ENCODE measurements at places on chromosomes 11 and 22.

DNA sequence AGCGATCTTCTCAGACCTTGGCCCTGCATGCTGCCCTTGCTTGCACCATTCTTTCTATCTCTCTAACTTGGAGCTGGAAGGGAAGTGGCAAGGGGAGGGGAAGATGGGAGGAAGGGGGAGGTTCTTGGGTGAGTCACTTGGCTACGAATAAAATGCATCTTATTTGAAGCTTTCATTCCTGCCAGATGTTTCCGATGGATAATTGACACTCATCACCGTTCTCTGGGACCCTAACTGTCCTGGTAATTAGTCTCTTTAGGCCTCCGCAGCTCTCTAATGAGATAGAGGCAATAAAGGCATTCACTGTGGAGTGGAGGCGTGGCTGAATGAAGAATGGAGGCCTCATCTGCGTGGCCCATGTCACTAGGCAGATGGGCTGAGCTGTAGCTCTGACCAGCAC is 960.1 kb downstream of the NTM start:
- DNase-seq: no peak

- DNase-seq: no peak
Measured at GRCh38 chr11:61682906-61683675, 2.9 kb downstream of the DAGLA start.

GRCh38 chr11:19633276-19633675 is 79.4 kb upstream of the NAV2 start:
- no peak for DNase-seq

DNA sequence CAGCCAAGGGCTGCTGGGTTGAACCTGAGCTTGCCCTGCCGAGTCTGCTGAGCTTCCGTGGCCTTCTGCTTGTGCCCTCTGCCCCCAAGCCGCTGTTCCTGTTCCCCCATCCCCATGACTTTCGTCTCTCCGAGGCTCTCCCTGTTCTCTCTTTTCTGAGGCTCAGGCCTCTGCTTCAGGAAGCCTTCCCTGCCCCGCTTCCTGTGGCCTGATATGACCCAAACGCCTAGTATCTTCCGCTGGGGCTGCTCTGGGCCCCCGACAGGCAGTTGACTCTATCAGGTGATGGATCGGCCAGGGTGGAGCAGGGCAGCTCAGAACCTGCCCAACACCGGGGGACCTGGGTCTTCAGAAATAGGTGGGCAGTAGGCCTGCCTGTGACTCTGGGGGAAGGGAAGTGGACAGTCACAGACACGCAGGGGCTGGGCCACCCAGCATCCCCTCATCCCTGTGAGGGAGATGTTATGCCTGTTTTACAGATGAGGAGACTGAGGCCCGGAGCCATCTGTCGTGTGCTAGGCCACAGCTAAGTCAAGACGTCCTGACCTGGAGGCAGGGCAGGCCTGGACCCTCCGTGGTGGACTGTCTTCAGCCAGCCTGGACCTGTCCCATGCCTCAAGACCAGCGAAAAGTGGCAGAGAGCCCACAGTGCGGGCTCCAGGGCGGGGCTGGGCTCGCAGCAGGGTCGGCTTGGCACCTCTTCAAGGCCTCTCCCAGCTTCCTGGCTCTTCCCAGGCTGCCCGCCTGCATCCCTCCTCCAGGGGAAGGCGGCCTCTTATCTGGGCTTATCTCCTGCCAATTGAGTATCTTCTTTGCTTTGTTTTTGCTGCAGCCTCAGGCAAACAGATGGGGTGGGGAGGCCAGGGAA is 16.2 kb downstream of the BAD start:
- no peak for DNase-seq

DNA sequence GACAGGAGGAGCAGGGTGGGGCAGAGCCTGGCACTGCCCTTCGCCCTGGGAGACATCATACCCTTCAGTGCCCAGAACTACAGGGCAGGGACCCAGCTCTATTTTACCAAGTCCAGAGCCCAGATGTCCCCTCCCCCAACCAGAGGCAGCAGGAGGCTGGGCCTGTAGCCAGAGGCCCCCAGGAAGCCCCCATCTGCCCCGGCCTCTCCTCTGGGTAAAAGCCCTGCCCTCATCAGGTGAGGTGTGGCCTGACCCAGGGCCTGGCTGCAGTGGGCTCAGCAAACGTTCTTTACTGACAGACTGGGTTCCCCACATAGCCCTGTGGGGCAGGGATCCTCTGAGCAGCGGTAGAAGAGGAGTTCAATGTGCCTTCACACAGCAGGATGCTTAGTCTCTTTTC is 51.8 kb upstream of the SLC22A12 start:
- no peak for DNase-seq

DNA sequence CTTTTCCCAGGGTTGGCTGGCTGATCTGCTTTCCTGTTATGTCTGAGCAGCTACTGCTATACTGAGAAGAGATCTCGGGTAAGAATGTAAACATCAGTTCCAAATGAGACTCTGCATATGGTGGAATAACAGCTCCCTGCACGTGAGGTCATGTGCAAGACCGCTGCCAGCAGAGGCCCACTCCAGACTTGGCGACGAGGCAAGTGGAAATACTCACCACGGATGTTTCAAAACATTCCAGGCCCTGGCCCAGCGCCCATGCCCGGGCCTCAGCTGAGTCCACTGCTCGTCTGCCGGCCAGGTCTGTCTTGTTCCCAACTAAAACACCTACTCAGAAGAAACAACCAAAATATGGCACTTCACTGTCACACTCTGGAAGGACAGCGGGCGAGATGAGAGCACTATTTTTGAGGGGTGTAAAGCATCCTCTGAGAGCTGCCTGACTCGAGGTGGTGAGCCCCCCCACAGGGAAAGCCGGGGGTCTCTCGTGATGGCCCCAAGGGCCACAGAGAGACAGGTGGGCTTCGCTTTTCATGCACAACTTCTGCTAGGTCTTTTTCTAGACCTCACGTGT is 13.1 kb downstream of the IFT27 start:
- no peak for DNase-seq

DNA sequence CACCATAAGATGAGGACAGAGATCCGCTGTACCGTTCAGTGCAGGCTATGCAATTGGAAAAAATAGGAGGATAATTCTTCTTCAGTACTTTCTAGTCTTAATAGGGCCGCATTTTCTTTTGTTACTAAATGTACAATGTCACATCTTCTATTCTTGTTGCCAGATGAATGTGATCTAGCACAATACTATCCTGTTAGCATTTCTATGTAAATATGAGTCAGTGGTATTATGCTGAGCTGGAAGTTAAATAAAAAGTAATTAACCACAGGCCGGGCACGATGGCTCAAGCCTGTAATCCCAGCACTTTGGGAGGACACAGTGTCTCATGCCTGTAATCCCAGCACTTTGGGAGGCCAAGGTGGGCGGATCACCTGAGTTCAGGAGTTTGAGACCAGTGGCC is 24.4 kb upstream of the BIRC3 start:
- no peak for DNase-seq

DNA sequence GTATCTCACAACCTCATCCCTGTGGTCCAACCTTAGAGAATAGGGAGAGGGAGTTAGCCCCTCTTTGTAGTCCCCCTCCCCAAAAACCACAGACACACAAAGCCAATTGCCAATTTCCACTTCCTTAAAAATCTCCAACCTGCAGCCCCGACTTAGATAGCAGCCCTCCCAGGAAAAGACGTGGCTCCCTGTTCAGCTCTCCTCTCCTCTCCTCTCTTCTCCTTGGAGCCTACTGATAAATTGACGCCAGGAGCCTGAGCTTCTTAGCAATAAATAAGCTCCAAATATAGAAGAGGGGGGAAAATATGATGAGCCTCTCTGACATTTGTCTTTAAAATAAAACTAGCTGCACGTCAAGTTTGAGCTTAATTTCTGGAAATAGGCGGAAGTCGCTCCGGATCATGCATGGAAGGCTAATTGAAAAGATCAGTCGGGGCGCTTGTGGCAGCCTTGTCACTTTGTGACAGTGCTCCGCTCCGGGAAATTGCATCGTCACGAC is 7.3 kb downstream of the PAX6 start:
- no peak for DNase-seq

DNA sequence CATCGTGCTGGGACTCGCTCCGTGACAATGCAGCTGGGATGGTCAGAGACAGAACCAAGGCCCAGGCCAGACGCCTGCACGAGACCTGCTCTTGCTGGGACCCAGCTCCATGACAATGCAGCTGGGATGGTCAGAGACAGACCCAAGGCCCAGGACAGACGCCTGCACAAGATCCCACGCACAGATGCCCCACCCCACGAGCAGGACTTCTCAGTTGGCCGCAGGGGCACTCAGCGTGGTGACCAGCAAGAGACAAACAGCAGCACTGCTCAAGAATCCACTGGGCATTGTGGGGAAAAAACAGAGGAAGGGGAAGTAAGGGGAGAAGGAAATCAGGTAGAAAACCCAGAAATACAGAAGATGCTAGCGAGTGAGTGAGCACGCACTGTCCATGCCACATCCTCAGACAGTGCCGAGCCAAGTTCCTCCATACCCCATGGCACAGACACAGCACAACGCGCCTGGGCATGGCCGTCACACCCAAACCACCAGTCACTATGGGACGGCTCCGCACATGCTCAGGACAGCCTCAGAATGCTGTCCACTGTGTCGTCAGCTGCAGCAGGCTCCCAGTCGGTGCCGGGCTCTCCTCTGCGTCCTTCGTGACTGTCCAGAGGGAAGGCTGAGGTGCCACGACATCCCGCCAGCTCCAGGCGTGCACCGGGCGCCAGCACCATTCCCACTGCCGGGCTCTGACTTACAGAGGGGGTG is 44.5 kb downstream of the BRD1 start:
- no peak for DNase-seq

GRCh38 chr22:33324228-33324627 is 266.0 kb upstream of the SYN3 start:
- DNase-seq: no peak

DNA sequence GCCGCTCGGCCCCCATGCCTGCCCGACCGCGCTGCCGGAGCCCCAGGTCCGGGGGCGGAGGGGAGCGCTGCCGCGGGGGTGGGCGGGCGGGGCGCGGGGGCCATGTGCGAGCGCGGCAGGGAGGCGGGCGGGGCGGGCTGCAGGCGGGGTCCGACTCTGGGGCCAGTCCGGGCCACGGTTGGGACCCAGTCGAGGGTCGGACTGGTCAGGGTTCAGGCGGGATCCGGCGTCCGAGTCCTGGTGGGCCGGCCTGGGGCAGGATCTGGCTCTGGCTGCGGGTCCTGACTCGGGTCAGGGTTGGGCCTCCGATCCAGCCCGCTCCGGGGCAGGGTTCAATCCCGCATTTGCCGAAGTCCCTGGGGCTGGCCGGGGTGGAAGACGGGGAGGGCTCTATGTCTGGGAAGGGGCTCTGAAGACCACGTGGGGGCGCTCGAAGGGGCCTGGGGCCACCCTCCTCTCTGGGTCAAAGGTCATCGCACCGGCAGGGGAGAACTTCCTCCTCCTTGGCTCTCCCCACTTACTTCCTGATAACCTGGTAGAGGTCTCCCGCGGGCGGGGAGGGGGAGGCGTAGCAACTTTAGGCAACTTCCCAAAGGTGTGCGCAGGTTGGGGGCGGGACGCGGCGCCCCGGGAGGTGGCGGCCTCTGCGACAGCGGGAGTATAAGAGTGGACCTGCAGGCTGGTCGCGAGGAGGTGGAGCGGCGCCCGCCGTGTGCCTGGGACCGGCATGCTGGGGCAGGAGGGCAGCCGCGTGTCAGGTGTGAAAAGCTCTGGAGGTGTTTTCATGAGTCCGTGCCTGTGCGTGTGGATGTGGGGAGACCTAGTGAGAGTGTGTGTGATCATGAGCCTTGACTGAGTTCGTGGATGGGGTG is 603 bp downstream of the ESRRA start:
- DNase-seq: peak; percentile 49
